ENCODE measurements at places on chromosomes 11 and 22.

- DNase-seq: no peak
Observed at GRCh38 chr11:100791103-100791502, 104.0 kb downstream of the ARHGAP42 start.

DNA sequence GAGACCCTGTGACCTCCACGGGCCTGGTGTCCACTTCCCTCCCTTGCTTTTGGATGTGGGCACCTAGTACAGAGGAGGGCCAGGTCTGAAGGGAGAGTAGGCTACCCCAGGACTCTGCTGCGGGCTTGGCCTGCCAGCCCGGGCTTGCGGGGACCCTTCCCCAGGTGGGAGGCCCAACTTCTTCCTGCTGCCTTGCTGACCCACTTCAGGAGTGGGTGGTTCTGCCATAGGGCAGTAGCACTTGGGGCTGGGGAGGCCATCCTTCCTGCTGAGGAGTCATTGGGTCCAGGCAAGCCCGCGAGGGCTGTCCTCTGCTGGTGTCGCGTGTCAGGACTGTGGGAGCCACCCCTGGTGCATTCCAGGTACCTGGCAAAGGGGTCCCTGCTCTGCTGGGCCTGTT lies 1250.0 kb downstream of the BRD1 start:
- no peak for DNase-seq

DNA sequence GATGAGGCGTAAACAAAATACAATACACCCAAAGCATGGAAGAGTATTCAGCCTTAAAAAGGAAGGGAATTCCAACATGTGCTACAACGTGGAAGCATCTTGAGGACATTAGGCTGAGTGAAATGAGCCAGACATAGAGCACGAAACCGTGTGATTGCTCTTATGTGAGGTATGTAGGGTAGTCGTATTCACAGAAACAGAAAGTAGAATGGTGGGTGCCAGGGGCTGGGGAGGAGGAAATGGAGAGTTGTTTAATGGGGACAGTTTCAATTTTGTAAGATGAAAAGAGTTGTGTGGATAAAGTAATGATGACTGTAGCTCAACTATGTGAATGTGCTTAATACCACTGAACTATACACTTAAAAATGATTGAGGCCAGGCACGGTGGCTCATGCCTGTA lies 10.2 kb upstream of the KMT5B start:
- DNase-seq: no peak

DNA sequence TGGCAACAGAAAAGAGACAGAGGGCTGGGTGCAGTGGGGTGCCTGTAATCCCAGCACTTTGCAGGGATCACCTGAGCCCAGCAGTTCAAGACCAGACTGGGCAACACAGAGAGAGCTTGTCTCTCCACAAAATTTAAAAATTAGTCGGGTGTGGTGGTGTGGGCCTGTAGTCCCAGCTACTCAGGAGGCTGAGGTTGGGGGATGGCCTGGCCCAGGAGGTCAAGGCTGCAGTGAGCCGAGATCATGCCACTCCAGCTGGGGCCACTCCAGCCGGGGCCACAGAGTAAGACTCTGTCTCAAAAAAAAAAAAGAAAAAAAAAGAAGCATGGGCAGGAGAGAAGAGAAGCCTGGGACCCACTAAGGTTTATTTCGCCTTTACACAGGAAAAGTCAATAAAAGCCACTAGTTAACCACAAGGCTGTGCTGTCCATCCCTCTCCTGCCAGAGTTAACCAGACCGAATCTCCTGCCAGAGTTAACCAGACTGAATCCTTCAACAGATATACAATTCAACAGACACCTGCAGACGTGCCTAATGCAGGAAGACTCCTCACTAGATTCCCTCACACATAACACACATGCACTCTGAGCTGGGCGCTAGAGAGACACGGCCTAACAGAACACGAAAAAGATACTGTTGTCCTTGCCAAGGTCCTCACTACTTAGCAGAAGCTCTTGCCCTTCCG lies 29.8 kb downstream of the MICAL3 start:
- no peak for DNase-seq

DNA sequence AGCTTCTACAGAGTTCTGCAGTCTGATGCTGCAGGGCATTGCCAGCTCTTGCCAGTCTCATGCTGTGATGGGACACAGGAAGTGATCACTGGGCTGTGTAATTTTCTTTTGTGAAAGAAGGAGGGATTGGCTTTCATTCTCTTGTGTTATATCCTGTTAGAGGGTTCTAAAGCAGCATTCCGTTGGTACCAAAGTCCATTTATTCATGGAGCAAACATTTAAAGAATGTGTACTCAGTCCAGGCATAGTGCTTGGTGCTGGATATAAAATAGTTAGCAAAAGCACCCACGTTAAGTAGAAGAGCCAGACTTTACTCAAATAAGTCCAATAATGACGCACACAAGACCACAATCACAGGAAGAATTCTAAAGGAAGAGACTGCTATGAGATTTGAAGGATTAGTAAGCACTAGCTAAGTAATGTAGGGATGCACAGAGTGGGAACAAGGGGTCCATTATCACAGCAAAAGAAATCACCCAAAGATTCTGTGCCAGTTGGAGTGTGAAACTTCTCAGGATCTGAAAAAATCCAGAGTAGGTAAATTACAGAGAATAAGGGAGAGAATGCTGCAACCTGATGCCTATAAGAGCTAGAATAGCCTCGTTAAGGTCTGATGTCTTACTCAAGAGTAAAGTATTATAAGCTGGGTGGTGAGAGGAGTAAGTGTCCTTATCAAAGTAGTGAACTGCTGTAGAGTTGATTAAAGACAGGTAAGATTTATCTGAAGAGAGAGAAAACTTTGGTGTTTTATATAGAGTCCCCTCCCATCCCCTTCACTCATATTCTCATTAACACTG lies 728.3 kb downstream of the METTL15 start:
- DNase-seq: no peak

DNA sequence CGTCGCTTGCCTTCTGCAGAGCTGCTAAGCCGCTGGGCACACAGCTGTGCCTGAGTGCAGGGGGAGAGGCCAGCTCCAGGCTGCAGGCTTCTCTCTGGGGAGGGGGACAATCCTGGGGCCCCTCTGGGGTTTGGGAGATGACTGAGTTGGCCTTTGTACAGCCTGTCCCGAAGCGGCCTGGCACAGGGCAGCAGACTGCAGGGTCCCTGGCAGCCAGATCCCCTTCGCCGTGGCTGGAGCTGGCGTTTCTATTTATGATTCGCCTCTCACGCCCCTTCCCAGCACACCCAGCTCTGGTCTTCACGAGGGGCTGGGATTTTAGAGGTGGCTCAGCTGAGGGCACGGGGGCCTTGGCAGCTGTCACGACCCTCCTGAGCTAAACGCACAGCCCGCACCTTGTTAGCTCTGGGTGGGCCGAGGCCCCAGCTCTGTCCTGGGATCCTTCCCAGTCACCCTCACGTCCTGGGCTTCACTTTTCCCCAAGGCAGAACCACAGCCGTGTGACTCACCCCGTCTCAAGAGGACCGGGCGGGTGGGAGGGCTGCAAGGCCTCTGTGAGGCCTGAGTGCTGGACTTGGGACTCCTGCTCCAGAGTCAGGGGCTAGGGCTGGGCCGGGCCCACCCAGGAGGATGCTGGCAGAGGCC lies 18.4 kb downstream of the OSBPL5 start:
- no peak for DNase-seq

GRCh38 chr22:43723816-43724215 lies 88.3 kb downstream of the EFCAB6 start:
- DNase-seq: no peak

GRCh38 chr11:69262918-69263735 lies 30.8 kb upstream of the MYEOV start:
- DNase-seq: no peak

DNA sequence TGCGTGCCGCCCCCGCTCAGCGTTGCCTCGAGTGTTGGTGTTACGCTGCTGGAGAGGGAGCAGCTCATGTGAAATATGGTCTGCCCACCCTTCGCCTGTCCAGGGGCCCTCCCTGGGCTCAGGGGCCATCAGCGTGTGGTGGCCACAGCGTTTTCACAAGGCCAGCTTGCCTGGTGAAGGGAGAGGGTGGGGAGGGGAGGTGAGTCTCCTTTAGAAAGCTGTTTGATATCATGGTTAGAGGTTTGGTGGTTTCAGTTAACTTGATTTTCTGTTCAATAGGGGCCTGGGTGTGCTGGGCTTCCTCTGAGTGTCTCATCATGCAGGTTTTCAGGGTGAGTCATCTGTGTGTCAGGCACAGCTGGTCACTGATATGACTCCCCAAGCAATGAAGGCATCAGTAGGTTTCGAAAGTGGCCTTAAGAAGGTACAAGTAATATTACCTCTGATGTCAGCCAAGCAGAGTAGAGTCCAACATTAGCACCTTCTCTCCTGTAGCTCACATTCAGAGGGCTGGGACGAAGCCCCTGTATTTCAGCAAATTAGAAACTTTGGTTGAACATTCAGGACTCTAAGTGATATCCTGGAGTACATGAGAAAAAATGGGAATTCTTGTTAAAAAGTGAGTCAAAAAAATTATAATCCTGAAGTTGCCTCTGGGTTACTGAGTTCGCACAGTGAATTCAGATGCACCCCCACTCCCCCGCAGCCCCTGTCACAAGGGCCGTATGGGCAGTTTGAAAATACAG lies 172.5 kb downstream of the TBC1D22A start:
- no peak for DNase-seq

- DNase-seq: no peak
Observed at GRCh38 chr11:16511116-16512114, 155.1 kb upstream of the SOX6 start.

DNA sequence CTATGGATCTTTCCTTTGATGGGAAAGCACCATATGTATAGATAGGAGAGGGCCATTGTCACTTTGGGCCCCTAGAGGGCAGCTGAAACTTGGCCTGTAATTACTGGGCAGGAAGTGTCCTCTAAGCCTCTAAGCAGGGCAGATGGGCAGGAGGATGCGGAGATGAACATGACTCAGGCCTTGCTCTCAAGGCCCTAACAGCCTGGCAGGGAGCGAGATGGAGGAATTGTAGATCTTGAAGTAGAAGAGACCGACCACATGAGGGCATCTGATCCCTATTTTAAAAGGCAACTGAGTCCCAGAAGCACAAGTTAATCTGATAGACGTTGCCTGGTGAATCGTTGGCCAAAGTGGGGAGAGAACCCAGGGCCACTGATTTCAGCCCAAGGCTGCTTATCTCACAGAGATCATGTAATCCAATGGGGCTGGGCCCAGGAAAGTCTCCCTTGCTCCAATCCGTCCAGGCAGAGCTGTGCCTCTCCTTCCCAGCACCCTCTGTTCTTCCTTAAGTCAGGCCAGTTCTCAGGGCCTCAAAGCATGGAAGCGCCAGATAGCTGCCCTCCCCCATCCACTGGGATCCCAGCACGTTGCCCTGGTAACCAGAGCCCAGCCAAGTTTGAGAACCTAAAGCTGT lies 2.5 kb upstream of the SEPTIN3 start:
- no peak for DNase-seq

DNA sequence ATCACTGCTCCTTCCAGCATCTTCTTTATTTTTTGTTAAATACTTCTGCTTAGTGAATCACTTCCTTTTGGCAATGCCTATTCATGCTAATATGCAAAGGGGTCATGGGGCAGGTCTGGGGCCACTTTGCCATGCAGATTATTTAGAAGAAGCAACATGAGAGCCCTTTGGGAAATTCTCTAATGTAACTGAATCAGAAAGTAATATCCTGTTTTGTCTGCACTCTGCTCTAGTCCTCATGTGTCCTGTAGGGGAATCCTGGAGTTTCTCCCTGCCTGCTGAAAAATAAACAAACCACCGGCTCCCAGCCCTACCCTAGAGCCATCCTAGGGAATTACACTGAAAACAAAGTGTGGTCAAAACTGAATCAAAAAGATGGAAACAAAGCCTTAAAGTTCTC lies 176.5 kb upstream of the POU2AF2 start:
- DNase-seq: no peak

DNA sequence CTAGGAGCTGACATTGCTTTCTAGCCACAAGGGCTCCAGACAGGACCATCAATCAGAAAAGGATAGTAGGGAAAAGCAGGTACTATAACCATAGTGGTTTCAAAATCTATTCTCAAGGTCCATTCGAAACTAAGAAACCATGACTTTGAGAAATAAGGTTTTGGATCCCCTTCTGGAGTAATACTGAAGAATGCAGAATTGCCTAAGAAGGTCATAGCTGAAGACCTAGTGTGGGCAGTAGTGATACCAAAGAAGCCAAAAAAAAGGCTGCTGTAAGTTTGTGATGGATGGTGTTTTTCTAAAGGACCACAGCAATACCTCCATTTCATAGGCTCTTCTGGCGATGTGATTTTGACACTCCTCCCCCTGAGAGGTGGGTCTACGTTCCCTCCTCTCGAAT lies 163.1 kb downstream of the MAML2 start:
- DNase-seq: no peak

- no peak for DNase-seq
Observed at GRCh38 chr11:115169251-115169650, 335.0 kb downstream of the CADM1 start.

DNA sequence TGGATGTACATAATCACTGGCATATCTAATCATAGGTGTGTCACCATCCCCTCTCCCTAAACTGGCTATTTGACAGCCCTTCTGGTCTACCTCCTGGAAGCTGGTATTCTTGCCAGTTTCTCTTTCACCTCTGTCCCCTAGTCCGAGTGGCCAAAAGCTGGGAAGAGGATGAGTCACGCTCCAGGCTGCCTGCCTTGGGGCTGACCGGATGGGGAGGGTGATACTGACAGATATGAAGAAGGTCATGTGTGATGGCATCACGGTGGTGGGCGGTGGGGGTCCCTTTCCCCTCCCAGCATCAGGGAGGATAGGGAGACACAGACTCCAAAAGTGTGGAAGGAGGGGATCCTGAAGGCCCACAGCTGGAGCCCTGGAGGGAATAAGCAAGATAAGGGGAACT lies 4.8 kb downstream of the OAF start:
- DNase-seq: no peak

GRCh38 chr11:70672991-70673653 lies 274.8 kb downstream of the CTTN start:
- DNase-seq: no peak

DNA sequence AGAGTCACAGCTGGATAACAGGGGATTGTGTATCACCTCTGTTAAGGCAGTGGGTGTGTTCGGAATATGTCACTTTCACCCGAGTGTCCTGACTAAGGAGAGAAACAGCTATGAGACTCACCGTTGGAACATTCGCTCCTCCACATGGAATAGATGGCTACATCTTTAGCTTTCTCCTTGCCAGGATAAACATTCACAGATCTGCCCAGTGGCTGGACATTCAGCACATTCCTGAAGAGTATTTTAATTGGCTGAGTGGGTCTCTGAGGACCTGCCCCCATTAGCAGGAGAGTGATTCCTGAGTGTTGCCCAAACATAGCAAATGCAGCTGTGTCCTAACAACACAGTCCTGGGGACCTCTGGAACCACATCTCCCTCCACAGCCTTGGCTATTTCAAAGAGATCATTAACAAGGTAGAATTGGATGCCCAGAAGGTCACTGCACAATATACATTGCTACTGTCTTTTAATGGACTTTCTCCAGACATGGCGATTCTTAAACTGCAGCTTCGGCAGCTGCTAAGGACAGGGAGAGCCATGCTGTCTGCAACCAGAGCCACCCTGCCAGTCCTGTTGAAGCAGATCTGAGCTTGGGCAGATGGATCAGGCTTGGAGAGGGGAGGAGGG lies 435.0 kb upstream of the CADM1 start:
- no peak for DNase-seq

GRCh38 chr11:86702220-86702983 lies 30.0 kb upstream of the ME3 start:
- DNase-seq: no peak
